Ovary (tissue), 10 donors: ENCODE measurements at places on chromosomes 7 and 10.

DNA sequence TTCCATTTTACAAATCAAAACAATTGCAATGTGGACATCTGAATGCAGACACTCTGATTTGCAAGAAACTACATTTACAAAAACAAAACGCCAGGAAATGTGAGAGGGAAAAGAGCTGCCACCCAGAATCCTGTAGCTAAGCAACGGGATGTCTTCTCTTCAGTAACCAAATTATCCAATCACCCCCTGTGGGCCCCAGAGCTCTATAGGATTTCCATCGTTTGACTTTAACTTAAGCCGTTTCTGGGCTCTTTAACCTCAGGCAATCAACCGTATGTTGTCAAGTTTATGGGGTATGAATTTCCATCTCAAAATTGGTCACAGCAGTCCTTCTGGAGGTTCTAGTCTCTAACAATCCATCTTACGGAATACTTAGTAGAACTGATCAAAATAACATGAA, 240.5 kb downstream of the ETV1 start:
- DNase-seq: no peak

GRCh38 chr10:3222068-3222467, 49.5 kb upstream of the PITRM1 start:
- DNase-seq: no peak

DNA sequence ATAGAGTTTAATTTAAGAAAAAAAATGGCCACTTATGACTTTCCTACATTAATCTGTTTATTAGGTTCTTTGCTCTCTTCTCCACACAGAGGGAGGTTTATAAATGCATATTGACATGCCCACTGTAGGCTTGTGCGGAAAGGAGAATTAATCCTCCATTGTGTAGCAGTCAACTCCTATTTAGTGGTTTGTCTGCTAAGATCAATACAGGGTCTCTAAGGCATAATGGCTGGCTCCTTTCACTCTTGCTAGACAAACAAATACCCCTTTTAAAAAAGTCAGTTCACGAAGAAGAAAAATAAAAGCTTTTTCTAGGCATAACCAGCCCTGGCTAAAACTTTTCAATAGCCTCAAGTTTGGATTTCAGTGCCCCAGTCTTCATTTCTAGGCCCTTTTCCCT, 141.6 kb downstream of the TSPAN12 start:
- DNase-seq: no peak

- DNase-seq: no peak
Measured at GRCh38 chr10:47296156-47296894, 3.7 kb upstream of the GDF10 start.

GRCh38 chr7:29977886-29978651, 11.5 kb downstream of the SCRN1 start:
- DNase-seq: no peak

GRCh38 chr7:78197447-78197846, 398.9 kb downstream of the PHTF2 start:
- DNase-seq: no peak

GRCh38 chr7:26891400-26892350, 27.3 kb upstream of the SKAP2 start:
- DNase-seq: no peak

DNA sequence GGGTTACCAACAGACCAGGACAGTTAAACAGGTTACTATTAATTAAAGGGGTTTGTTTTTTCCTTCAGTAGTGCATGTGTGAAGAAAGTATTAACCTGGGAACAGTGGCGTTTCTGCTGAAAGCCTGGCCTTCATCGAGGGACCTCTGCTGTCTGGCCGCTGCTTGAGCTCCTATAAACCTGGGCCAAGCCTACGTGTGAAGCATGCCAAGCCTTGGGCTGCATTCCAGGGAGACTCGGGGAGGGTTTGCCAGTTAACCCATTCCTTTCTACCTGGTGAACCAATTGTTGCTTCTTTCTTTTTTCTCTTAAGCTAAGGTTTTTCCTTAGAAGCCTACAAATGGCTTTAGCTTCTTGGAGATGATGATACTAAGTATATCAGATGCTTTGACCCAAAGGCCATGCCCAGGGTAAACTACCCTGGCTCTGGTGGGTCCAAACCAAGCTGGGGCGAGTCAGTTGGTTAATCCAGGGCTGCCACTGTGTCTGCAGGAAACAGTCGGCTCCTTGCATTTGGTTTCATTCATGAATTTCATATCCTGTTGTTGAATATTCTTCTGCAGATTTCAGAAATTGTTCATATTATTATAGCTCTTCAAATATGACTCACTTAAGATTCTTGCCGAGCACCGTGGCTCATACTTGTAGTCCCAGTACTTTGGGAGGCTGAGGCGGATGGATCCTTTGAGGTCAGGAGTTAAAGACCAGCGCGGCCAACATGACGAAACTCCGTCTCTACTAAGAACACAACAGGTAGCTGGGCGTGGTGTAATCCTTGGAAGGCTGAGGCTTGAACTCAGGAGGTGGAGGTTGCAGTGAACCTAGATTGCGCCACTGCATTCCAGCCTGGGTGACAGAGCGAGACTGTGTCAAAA, 23.8 kb downstream of the PFKP start:
- DNase-seq: no peak

DNA sequence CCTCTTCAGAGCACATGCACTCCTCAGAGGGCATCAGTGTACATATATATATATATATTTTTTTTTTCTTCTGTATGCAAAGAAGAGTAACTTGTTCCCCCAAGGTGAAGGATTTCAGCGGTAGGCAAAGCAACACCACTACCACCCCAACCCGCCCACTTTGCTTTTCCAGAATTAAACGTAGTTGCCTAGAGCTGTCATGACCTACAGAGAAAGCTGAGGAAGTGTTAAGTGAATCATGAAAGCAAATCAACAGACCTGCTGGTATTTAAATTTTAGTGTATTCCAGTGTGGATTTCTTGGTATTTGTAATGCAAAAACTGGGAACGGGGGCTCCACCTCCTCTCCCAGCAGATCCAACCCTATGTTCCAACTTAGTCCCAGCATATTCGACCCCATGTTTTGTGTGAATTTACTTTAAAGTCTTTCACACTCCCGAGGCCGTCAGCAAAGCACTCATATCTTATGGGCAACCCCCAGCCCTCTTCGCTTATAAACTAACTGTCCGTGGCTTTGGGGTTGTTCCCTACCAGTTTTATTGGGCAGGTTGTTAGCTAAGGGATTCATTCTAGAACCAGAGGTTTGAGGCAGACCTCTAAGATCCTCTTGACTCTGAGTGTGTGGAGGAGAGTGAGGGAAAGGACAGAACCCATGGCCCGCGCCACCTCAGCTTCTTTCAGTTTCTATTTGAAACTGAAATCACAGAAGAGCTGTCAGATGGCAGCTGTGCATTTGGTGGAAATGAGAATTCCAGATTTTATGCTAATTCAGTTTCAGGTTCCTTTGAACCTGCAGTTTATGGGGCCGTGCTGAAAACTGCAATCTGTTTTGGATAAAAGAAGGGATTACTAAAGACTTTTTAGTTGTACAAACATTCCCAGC, 450.2 kb upstream of the GALNT17 start:
- DNase-seq: no peak

DNA sequence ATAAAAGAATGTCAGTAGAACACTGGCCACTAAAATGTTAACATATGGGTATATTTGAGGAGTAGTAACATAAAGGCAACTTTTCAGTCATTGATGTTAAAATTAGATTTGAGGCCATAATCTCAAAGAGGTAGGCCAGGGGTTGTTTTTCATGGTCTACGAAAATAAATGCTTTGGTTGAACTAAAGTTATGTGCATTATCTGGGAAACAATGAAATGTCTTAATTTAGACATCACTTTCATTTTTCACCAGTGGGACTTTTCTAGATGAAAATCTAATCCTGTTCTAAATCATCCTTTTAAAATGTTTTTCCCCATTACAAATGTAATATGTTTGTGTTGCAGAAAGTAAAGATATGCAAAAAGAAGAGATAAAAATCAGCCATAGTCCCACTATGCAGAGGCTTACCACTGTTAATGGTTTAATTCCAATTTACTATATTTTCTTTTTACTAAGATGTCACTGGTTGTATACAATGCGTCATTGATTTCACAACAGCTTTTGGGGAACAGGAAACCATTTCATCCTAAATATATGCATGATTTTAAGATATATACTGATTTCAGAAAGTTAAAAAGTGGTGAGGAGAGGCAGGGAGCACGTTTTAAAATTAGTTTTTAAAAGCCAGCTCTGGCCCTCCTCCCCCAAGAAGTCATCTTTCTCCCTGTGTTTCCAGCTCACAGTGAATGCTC, 64.3 kb downstream of the ARID5B start:
- DNase-seq: no peak

DNA sequence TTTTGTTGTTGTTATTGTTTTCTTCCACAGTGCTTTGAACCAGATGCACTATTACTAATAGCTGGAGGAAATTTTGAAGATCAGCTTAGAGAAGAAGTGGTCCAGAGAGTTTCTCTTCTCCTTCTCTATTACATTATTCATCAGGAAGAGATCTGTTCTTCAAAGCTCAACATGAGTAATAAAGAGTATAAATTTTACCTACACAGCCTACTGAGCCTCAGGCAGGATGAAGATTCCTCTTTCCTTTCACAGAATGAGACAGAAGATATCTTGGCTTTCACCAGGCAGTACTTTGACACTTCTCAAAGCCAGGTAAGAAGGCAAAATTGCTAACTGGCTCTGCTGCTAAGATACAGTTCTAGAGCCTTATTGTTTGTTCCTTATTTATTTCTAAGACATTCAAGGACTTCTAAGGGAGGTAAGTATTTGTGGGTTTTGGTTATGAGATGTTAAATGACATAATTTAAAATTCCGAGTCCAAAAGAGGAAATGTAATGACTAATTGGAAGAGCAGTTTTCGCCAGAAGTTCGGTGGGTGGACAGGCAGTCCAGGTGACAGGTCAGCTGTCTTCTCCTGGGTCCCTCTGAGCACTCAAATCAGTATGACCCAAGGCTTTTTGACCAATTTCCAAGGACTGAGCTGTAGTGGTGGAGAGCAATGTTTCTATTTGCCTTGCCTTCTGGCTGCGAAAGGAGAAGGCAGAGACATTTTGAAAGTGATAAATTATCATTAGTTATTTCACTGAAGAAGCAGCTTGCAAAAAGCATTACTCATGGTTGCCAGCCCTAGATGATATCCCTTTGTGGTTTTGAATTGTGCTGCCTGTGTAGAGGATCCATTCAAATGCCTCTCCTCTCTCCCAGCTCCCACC, 10.1 kb downstream of the SLC39A12 start:
- DNase-seq: no peak
